ENCODE measurements at places on chromosomes 4 and X. TPM values are rescaled to one million over a fixed set of nuclear protein-coding genes. Genes with fewer than 3 reads are reported as not detected.

Gene TLL1
- 1.7 TPM for total RNA-seq

Gene G3BP2
- 204 TPM for total RNA-seq

Gene DIPK2B
- total RNA-seq = not detected

Gene USP27X
- 6.8 TPM for total RNA-seq

Gene MAGEB10
- total RNA-seq = not detected

Gene RASGEF1B
- 1.9 TPM for total RNA-seq

Gene FGFBP1
- not detected for total RNA-seq

Gene PGK1
- total RNA-seq = 236 TPM

Gene PDZD4
- total RNA-seq = 52.5 TPM

Gene GTPBP6
- 81.3 TPM for total RNA-seq

Gene WNK3
- 30.7 TPM for total RNA-seq

Gene CENPI
- 39.8 TPM for total RNA-seq

Gene PHOX2B
- 28.4 TPM for total RNA-seq

Gene SFRP2
- total RNA-seq = 203 TPM

Gene KIF4A
- total RNA-seq = 58.5 TPM

Gene P2RY4
- total RNA-seq = not detected

Gene NELFA
- total RNA-seq = 55.2 TPM

Gene ZMYM3
- 85.2 TPM for total RNA-seq

Gene SPANXA2
- not detected for total RNA-seq

All from neural crest cell (in vitro differentiated cells).